ENCODE measurements at places on chromosomes 16 and 17.
A peak's percentile ranks its signal among the peaks of the same experiment; 100 is the strongest.

DNA sequence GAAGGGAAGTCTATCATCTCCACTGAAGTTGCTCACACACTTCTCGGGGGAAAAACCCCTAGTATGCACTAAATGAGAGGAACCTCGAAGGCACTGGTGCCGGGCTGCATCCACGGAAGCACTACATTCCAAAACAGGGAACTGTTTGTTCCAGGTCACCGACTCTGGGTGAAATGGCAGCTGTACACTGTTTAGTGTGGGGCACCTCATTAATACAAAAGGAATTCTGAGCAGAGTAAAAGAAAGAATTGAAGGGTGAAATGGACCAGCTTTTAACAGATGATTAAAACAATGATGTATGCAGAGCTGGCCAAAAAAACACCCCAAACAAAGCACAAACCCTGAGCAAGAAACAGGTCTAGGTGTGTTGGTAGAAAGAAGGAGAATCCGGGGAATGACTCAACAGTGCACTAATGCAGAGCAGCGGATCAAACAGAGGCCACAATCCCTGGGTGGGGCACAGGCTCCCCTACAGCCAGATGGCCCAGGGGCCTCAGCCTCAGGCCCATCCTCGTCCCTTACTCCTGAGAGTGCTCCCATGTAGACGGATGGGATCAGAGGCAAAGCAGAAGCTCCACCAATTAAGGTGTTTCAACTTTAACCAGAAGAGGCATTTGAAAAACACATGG lies 161.5 kb downstream of the ZFHX3 start:
- H3K27ac ChIP-seq: no peak overlapping the region
- no peaks in the 10 kb centered on the region for H3K27me3 ChIP-seq
- H3K4me1 ChIP-seq: no peaks in the 10 kb centered on the region
- H3K36me3 ChIP-seq: no peaks in the 10 kb centered on the region
- H3K4me3 ChIP-seq: no peak overlapping the region

DNA sequence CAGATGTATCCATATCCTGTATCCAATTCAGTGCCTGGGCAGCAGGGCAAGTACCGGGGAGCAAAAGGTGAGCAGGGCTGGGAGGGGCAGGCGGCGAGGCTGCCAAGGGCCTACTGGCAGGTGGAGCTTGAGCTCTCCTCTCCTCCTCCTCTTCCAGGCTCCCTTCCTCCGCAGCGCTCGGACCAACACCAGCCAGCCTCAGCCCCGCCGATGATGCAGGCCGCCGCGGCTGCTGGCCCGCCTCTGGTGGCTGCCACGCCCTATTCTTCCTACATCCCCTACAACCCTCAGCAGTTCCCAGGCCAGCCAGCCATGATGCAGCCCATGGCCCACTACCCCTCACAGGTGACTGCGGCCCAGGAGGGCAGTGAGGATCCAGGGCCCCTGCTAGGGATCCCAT lies 11.6 kb downstream of the ATXN2L start:
- no peaks in the 10 kb centered on the region for H3K27me3 ChIP-seq
- no peaks in the 10 kb centered on the region for H3K4me1 ChIP-seq
- no peak overlapping the region for H3K4me3 ChIP-seq
- peaks cover 39% of the 10 kb centered on the region for H3K36me3 ChIP-seq

GRCh38 chr16:86865851-86866662 lies 287.7 kb downstream of the FOXL1 start:
- no peaks in the 10 kb centered on the region for H3K27me3 ChIP-seq

- peak; percentile 21 for DNase-seq
- H3K27ac ChIP-seq: no peak overlapping the region
- no peak overlapping the region for H3K4me3 ChIP-seq
Observed at GRCh38 chr17:74354123-74354522, 7.5 kb downstream of the BTBD17 start.

DNA sequence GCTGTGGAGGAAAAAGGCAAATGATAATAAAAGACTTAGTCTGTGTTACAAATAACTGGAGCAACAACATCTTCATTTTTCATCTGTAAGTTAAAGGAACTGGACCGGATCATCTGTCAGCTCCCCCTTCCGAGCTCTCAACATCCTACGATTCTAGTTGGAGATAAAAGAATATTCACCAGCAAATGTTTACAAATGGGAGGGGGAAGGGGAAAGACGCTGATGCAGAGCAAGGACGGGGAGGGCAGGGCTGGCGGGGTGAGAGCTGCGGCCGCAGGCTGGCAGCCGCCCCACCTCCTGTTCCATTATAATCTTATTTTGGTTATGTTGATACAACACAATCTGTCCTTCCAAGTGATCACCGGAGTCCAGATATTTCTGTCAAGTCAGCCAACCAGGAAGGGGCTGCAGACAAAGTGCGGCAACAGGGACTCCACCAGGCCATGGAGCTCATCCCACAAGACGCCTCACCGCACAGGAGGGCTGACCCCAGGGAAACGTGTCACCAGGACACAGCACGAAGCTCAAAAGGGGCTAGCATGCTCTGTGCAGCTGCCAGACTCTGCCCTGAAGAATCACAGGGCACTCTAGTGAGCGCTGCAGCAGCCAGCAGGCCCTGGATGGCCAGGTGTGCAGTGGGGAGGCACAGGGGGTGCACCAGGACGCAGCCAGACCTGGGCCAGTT lies 19.7 kb downstream of the FBXO31 start:
- DNase-seq: no peak
- H3K27me3 ChIP-seq: no peaks in the 10 kb centered on the region
- no peaks in the 10 kb centered on the region for H3K4me1 ChIP-seq
- H3K27ac ChIP-seq: peak overlapping the region; percentile 4
- no peak overlapping the region for H3K4me3 ChIP-seq
- H3K36me3 ChIP-seq: peaks cover 63% of the 10 kb centered on the region

DNA sequence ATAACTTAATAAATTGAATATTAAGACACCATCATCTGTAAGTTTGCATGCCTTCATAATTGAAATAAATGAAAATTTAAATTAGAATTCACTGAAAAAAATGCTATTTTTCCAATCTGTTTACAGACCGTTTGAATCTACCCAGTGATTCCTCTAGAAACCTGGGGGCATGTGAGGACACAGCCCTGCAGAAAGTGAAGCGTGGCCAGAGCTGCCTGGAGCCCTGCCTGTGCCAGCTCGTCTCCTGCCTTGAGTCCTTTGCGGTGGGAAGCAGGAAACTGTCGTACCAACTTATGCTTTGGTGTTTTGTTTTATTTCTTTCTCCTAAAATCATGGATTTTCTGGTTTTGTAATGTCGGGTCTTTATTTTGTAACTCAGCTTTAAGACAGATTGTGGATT lies 67.8 kb upstream of the FA2H start:
- DNase-seq: no peak
- H3K4me3 ChIP-seq: no peak overlapping the region
- H3K36me3 ChIP-seq: no peaks in the 10 kb centered on the region
- H3K27me3 ChIP-seq: no peaks in the 10 kb centered on the region

GRCh38 chr16:24151482-24151939 lies 104.6 kb upstream of the CACNG3 start:
- H3K27ac ChIP-seq: no peak overlapping the region
- no peak overlapping the region for H3K4me3 ChIP-seq
- H3K4me1 ChIP-seq: no peaks in the 10 kb centered on the region
- peaks cover 3% of the 10 kb centered on the region for H3K36me3 ChIP-seq
- no peaks in the 10 kb centered on the region for H3K27me3 ChIP-seq

- H3K27ac ChIP-seq: no peak overlapping the region
- no peaks in the 10 kb centered on the region for H3K36me3 ChIP-seq
- no peaks in the 10 kb centered on the region for H3K4me1 ChIP-seq
- no peak overlapping the region for H3K4me3 ChIP-seq
Observed at GRCh38 chr16:73298562-73298961, 250.6 kb upstream of the ZFHX3 start.

DNA sequence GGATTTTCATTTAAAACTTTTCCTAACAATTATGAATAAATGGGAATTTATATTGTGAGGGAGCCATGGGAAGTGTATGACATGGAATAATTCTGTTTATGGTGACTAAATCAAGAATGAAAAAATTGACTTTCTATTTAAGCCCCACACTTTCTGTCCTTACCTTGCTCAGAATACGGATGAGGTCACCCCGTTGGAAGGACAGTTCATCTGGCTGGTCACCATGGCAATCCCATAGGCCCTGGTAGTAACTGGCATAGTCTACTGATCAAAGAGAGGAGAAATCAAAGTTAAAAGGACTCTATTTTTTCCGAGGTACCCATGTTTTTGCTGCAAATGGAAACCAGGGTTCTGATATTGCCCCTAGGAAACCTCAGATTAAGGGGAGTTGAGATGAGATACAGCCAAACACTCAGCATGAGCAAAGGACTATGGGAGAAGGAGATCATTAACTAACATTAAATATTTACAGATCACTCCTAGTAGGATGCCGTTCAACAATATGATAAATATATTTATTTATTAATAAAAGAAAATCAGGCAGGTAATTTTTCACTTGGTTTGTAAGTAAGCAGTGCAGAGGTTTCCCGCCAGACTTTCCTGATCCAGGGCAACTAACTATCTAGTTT lies 54.9 kb downstream of the SNX11 start:
- no peak for DNase-seq
- H3K36me3 ChIP-seq: peaks cover 18% of the 10 kb centered on the region
- no peaks in the 10 kb centered on the region for H3K4me1 ChIP-seq
- no peak overlapping the region for H3K27ac ChIP-seq
- no peak overlapping the region for H3K4me3 ChIP-seq

DNA sequence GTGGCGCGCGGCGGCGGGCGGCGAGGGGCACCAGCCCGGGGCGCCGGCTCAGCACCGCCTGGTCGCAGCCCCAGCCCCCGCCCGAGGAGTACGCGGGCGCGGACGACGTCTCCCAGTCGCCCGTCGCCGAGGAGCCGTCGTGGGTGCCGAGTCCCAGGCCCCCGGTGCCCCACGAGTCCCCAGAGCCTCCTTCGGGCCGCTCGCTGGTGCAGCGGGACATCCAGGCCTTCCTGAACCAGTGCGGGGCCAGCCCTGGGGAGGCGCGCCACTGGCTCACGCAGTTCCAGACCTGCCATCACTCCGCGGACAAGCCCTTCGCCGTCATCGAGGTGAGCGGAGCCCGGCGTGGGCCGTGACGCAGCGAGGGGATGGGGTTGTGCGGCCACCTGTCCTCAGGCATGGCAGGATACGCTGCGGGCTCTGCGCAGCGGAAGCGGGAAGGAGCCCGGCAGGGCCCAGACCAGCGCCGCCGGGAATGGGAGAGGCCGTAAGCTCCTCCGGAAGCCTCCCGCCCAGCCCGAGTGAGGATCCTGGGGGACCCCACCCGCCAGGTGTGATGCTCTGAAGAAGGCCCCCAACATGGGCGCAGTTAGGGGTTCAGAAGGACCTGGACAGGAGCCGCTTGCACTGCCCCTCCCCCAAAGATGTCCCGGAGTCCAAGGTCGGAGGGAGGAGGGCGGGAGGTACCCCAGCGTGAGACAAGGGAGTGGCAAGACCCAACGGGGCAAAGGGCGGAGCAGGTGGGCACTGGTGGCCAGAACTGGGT lies 522 bp downstream of the NAGS start:
- no peaks in the 10 kb centered on the region for H3K27me3 ChIP-seq
- H3K36me3 ChIP-seq: no peaks in the 10 kb centered on the region
- H3K4me1 ChIP-seq: peaks cover 26% of the 10 kb centered on the region
- H3K4me3 ChIP-seq: peak overlapping the region; percentile 63

GRCh38 chr16:84484579-84485254 lies 19.7 kb downstream of the MEAK7 start:
- no peak overlapping the region for H3K27ac ChIP-seq
- no peaks in the 10 kb centered on the region for H3K36me3 ChIP-seq
- H3K27me3 ChIP-seq: no peaks in the 10 kb centered on the region
- no peaks in the 10 kb centered on the region for H3K4me1 ChIP-seq
- no peak for DNase-seq

GRCh38 chr16:47234-47633 lies 6.2 kb downstream of the POLR3K start:
- no peak for DNase-seq
- no peak overlapping the region for H3K4me3 ChIP-seq
- H3K36me3 ChIP-seq: no peaks in the 10 kb centered on the region
- no peak overlapping the region for H3K27ac ChIP-seq

DNA sequence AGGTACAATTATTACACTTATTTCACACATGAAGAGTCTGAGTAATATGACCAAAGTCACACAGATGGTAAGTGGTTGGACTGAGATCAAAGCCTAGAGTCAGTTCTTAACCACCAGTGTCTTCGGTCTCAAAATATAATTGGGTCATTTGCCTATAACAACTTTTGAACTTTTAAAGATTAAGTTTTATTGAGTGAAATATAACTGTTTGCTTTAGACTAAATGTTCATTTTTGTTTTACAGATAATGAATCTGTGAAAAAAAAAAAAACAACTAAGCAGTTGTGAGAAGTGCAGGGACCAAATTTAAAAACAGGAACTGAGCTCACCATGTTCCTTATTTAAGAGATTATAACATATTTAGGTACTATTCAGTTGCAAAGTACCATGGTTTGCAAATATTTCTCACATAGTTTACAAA lies 150.1 kb downstream of the ITFG1 start:
- no peaks in the 10 kb centered on the region for H3K4me1 ChIP-seq
- no peak overlapping the region for H3K4me3 ChIP-seq
- peaks cover 14% of the 10 kb centered on the region for H3K36me3 ChIP-seq

- DNase-seq: no peak
- no peak overlapping the region for H3K4me3 ChIP-seq
- H3K36me3 ChIP-seq: no peaks in the 10 kb centered on the region
- no peaks in the 10 kb centered on the region for H3K4me1 ChIP-seq
Observed at GRCh38 chr17:3596804-3597464, 12.3 kb downstream of the TRPV1 start.

GRCh38 chr16:85010446-85010930 lies 847 bp downstream of the ZDHHC7 start:
- DNase-seq: no peak
- peak overlapping the region; percentile 99 for H3K4me3 ChIP-seq
- no peaks in the 10 kb centered on the region for H3K27me3 ChIP-seq
- H3K36me3 ChIP-seq: no peaks in the 10 kb centered on the region

- no peak overlapping the region for H3K4me3 ChIP-seq
- no peak overlapping the region for H3K27ac ChIP-seq
- no peak for DNase-seq
- H3K27me3 ChIP-seq: no peaks in the 10 kb centered on the region
Observed at GRCh38 chr17:50261051-50261915, 13.0 kb upstream of the TMEM92 start.

DNA sequence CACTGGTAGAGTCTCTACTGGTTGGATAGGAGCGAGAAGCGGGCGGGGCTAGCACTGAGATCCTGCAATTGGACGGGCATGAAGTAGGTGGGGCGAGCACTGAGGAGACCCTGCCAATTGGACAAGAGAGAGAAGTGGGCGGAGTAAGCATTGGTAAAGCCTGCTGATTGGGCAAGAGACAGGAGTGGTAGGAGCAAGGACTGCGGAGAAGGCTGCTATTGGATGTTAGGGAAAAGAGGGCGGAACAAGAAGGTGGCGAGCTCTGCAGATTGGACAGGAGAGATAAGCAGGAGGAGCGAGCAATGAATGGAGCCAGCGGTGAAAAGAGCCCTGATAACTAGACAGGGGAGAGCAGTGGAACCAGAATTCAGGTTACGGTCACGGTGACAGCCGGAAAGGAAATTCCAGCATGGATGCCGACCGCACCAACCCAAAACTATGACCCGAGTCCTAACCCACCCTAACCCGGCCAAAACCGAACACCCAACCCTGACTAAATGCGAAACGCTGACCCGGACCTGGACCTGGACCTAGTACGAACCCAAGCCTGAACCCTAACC lies 4.8 kb downstream of the SCGB1C2 start:
- H3K4me3 ChIP-seq: no peak overlapping the region
- H3K27ac ChIP-seq: no peak overlapping the region
- H3K4me1 ChIP-seq: no peaks in the 10 kb centered on the region

- no peaks in the 10 kb centered on the region for H3K27me3 ChIP-seq
- H3K36me3 ChIP-seq: no peaks in the 10 kb centered on the region
- DNase-seq: no peak
- H3K27ac ChIP-seq: no peak overlapping the region
- H3K4me1 ChIP-seq: no peaks in the 10 kb centered on the region
- H3K4me3 ChIP-seq: no peak overlapping the region
Observed at GRCh38 chr17:14268264-14268663, 31.6 kb upstream of the CDRT15 start.

GRCh38 chr17:3914312-3914670 lies 2.0 kb downstream of the P2RX1 start:
- no peaks in the 10 kb centered on the region for H3K27me3 ChIP-seq
- H3K4me1 ChIP-seq: peaks cover 38% of the 10 kb centered on the region
- H3K27ac ChIP-seq: no peak overlapping the region
